ENCODE measurements at places on chromosomes 2 and 18. TPM values are rescaled to one million over a fixed set of nuclear protein-coding genes. Genes with fewer than 3 reads are reported as not detected.

The SNTG2 gene
- total RNA-seq: not detected

The MARCHF4 gene
- not detected for total RNA-seq

The RNF125 gene
- total RNA-seq: 3.9 TPM

The PLGLB2 gene
- not detected for total RNA-seq

- H3K4me3 ChIP-seq: no peak overlapping the region
- no peaks in the 10 kb centered on the region for H3K4me1 ChIP-seq
- no peak overlapping the region for H3K27ac ChIP-seq
- DNase-seq: no peak
These were observed 21.6 kb upstream of the PDIA6 start for GRCh38 chr2:10834068-10834655.

- H3K4me1 ChIP-seq: no peaks in the 10 kb centered on the region
- no peak overlapping the region for H3K27ac ChIP-seq
- no peaks in the 10 kb centered on the region for H3K27me3 ChIP-seq
- H3K4me3 ChIP-seq: no peak overlapping the region
- DNase-seq: no peak
These were observed 618.1 kb downstream of the XIRP2 start for GRCh38 chr2:167506395-167506794.

GRCh38 chr2:231592636-231593145 is at the start of gene TEX44:
TSS of gene TEX44 (plus strand) at chr2:231592864. CDS start at chr2:231592952, 88 bp downstream.
- no peak for DNase-seq
- no peaks in the 10 kb centered on the region for H3K27me3 ChIP-seq
- peaks cover 23% of the 10 kb centered on the region for H3K4me1 ChIP-seq
- no peak within 1 kb of the TSS for H3K27ac ChIP-seq

- H3K4me1 ChIP-seq: no peaks in the 10 kb centered on the region
- H3K4me3 ChIP-seq: no peak overlapping the region
- no peaks in the 10 kb centered on the region for H3K36me3 ChIP-seq
- H3K27ac ChIP-seq: no peak overlapping the region
- DNase-seq: no peak
These were observed 29.0 kb upstream of the PTPN4 start for GRCh38 chr2:119730671-119731177.

- H3K4me1 ChIP-seq: no peaks in the 10 kb centered on the region
- no peaks in the 10 kb centered on the region for H3K27me3 ChIP-seq
- H3K27ac ChIP-seq: no peak overlapping the region
- no peaks in the 10 kb centered on the region for H3K36me3 ChIP-seq
These were observed 36.4 kb downstream of the MAP2 start for GRCh38 chr2:209460151-209460761.

DNA sequence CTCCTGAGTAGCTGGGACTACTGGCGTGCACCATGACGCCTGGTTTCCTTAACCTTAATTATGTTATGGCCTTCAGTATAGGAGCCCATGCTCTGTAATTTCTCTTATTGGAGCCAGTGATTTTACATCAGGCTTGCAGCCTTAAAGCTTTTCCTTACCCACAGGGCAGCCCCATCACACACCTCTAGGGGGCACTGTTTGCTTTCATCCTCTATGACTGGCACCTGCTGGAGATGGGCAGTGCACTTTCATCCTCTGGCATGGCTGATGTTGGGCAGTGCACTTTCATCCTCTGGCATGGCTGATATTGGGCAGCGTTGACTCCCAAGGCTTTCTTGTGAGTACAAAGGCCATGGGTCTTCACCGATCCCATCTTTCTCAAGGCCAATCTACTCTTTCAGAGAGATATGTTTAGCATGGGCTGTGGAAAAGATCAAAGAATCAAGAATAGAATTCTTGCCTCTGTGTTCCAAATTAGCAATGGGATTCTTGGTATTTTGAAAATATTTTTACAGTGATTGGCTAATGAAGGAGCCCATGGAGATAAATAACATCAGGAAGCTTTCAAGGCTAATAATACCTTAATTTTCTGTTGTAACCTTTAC is 80.7 kb upstream of the MEX3C start:
- no peak overlapping the region for H3K4me3 ChIP-seq
- H3K4me1 ChIP-seq: peaks cover 9% of the 10 kb centered on the region

DNA sequence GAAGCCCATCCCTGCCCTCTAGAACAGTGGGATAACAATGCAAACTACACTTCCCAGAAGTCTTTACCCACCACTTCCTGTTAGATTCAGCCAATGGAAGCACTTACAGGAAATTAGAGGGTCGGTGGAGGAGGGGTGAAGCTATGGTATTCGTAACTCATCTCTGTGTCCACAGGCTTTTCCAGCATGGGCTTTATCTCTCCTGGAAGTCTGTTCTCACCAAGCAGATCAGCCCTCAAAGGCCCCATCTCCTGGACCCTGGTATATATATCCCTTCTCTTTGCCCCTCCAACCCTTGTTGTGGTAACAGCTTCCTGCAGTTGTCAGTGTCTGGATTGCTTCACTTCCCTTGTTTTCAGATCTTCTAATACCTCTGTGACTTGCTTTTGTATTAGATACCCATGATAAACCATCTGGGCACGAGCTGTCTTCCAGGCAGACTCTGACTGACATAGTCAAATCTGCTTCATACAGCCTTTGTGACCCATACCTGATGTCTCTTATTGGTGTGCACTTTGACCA is 475.0 kb upstream of the POU3F3 start:
- H3K27me3 ChIP-seq: no peaks in the 10 kb centered on the region
- no peak overlapping the region for H3K4me3 ChIP-seq
- no peak for DNase-seq

DNA sequence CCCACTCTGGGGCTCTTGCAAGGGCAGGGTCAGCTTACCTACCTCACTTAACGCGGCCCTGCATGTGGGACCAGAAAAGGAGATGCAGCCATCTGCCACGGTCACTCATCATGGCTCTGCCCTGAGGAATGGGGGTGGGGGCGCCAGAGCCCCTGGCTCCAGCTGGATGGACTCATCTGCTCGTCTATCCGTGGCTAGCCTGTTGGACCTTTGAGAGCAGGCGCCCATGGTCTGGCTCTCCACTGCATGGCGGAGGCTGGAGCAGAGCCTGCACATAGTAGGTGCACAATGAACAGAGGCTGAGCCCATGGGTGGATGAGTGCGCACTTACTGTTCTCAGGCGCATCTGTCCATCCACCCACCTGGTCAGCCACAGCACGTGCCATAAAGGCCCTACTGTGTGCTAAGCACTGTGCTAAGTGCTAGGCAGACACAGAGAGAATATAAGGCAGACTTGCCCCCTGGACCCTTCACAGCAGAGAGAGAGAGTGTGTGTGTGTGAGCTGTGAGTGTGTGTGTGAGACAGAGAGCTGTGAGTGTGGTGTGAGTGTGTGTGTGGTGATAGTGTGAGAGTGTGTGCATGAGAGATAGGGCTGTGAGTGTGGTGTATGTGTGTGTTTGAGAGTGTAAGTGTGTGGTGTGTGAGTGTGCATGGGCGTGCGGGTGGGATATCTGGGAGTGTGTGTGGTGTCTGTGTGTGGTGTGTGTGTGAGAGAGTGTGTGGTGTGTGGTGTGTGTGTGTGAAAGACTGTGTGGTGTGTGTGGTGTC is 151.3 kb downstream of the TFCP2L1 start:
- DNase-seq: no peak
- no peaks in the 10 kb centered on the region for H3K27me3 ChIP-seq
- no peaks in the 10 kb centered on the region for H3K36me3 ChIP-seq
- no peak overlapping the region for H3K4me3 ChIP-seq
- no peak overlapping the region for H3K27ac ChIP-seq
- H3K4me1 ChIP-seq: no peaks in the 10 kb centered on the region

GRCh38 chr2:187580462-187581124 is 26.4 kb upstream of the TFPI start:
- no peaks in the 10 kb centered on the region for H3K36me3 ChIP-seq
- no peaks in the 10 kb centered on the region for H3K4me1 ChIP-seq
- no peak overlapping the region for H3K4me3 ChIP-seq
- no peaks in the 10 kb centered on the region for H3K27me3 ChIP-seq

All from GM12878 (cell line).